ENCODE measurements at places on chromosomes 13 and 19.
A peak's percentile ranks its signal among the peaks of the same experiment; 100 is the strongest.

DNA sequence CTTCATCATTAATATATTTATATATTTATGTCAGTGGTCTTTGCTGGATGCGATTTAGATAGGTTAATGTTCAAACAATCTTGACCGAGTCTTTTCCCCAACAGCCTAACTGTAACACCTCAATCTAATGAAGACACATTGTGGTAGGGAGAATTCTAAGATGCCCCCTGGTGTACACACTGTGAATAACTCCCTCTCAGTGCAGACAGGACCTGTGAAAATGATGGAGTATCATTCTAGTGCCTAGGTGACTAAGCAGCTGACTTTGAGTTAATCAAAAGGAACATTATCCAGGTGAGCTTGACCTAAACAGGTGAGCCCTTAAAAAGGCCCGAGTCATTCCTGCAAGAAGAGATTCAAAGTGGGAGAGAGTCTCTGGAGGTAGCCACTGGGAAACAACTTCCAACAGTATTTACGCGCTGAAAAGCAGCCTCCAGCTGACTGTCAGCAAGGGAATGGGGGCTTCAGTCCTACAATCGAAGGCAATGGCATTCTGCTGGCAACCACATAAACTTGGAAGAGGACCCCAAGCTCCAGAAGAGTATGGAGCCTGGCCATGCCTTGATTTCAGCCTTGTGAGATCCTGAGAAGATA, 28.0 kb upstream of the KBTBD7 start:
- no peak overlapping the region for H3K27ac ChIP-seq
- peak; percentile 66 for DNase-seq
- no peak overlapping the region for H3K4me3 ChIP-seq
- no peaks in the 10 kb centered on the region for H3K27me3 ChIP-seq

- peaks cover 16% of the 10 kb centered on the region for H3K27me3 ChIP-seq
- peaks cover 3% of the 10 kb centered on the region for H3K4me1 ChIP-seq
- H3K27ac ChIP-seq: no peak overlapping the region
- H3K36me3 ChIP-seq: no peaks in the 10 kb centered on the region
- DNase-seq: no peak
These were observed 103.8 kb upstream of the SPATA13 start for GRCh38 chr13:24056616-24057137.

GRCh38 chr19:5246554-5247155, 94.0 kb downstream of the PTPRS start:
- H3K27me3 ChIP-seq: no peaks in the 10 kb centered on the region
- no peaks in the 10 kb centered on the region for H3K36me3 ChIP-seq
- no peak overlapping the region for H3K27ac ChIP-seq
- H3K4me3 ChIP-seq: no peak overlapping the region
- DNase-seq: no peak

- peaks cover 4% of the 10 kb centered on the region for H3K27me3 ChIP-seq
- no peak for DNase-seq
- no peak overlapping the region for H3K4me3 ChIP-seq
- H3K27ac ChIP-seq: no peak overlapping the region
These were observed 187.3 kb downstream of the NUFIP1 start for GRCh38 chr13:44801990-44802389.

- peaks cover 44% of the 10 kb centered on the region for H3K4me1 ChIP-seq
- peak overlapping the region; percentile 99 for H3K27ac ChIP-seq
- peak; percentile 82 for DNase-seq
- H3K4me3 ChIP-seq: peak overlapping the region; percentile 99
- H3K27me3 ChIP-seq: peaks cover 15% of the 10 kb centered on the region
These were observed 4.8 kb downstream of the IER2 start for GRCh38 chr19:13154911-13155471.

DNA sequence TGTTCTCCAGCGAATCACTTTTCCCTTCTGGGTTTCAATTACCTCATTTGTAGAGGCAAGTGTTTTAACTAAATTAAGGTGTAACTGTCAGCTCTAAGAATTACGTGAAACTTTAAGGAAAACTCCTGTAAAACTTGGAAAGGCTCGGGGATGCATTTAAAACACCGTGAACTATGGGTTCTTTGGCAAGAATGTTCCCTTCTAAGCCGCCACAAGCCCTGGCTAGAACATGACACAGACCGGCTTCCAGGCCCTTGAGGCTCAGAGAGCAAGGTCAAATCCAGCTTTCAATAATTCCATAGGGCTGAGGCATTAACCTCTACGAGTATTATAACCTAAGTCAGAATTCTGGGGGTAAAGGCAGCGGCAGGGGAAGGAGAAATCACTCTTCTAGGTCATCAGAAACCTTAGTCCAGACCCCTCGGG, 685 bp downstream of the VWA8 start:
- DNase-seq: no peak
- peak overlapping the region; percentile 93 for H3K4me3 ChIP-seq
- H3K36me3 ChIP-seq: peaks cover 6% of the 10 kb centered on the region

- no peak overlapping the region for H3K27ac ChIP-seq
- no peak overlapping the region for H3K4me3 ChIP-seq
- no peaks in the 10 kb centered on the region for H3K4me1 ChIP-seq
- no peak for DNase-seq
- no peaks in the 10 kb centered on the region for H3K36me3 ChIP-seq
- no peaks in the 10 kb centered on the region for H3K27me3 ChIP-seq
These were observed 30.4 kb downstream of the NOTCH3 start for GRCh38 chr19:15170345-15170744.

- peaks cover 80% of the 10 kb centered on the region for H3K4me1 ChIP-seq
- DNase-seq: peak; percentile 74
- peaks cover 6% of the 10 kb centered on the region for H3K36me3 ChIP-seq
- H3K27me3 ChIP-seq: peaks cover 21% of the 10 kb centered on the region
- H3K4me3 ChIP-seq: peak overlapping the region; percentile 38
These were observed 3.3 kb upstream of the NAPA start for GRCh38 chr19:47518139-47518538.

- no peak overlapping the region for H3K4me3 ChIP-seq
- no peaks in the 10 kb centered on the region for H3K36me3 ChIP-seq
- no peaks in the 10 kb centered on the region for H3K27me3 ChIP-seq
- H3K27ac ChIP-seq: no peak overlapping the region
- H3K4me1 ChIP-seq: peaks cover 16% of the 10 kb centered on the region
- no peak for DNase-seq
These were observed 261.5 kb upstream of the STARD13 start for GRCh38 chr13:33547035-33547434.

- peaks cover 37% of the 10 kb centered on the region for H3K4me1 ChIP-seq
- no peak for DNase-seq
- H3K4me3 ChIP-seq: no peak overlapping the region
- peak overlapping the region; percentile 49 for H3K27ac ChIP-seq
- H3K36me3 ChIP-seq: no peaks in the 10 kb centered on the region
These were observed 703 bp upstream of the CILP2 start for GRCh38 chr19:19537075-19538048.

GRCh38 chr13:35716729-35717128, 240.2 kb upstream of the MAB21L1 start:
- H3K27me3 ChIP-seq: peaks cover 10% of the 10 kb centered on the region
- no peaks in the 10 kb centered on the region for H3K36me3 ChIP-seq
- no peaks in the 10 kb centered on the region for H3K4me1 ChIP-seq
- H3K4me3 ChIP-seq: no peak overlapping the region
- no peak for DNase-seq

DNA sequence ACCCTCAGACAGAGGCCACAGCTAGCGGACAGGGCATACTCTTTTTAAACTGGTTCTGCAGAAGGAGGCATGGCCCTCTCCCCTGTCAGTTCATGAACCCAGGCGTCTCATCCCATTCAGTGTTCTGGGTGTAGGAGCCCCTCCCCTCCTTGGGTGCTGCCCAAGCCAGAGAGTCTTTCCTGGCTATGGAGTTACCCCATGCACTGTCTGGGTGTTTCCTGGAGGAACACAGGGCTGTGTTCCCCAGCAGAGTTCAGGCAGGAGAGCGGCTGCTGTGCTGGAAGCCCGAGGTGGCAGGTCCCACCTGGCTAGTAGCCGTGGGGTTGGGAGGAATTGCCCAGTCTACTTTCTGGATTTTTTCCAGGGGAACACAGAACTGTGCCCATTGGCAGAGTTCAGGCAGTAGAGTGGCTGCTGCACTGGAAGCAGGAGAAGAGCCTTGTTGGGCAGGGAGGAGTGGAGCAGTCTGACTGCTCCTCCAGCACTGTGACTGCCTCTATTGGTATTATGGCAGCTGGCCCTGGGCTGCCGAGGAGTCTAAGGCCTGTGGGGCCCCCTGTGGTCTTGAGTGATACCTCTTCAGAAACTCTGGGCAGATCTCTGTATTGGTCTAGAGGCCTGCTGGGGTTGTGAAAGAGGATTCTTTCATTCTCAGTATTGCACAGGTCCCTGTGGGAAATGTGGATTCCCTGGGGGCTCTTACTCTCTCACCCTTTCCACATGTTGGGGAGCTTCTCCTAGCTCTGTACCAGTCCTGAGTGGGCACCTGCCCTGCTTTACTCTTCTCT, 168.3 kb downstream of the PCDH20 start:
- no peak overlapping the region for H3K27ac ChIP-seq
- H3K4me1 ChIP-seq: no peaks in the 10 kb centered on the region
- no peaks in the 10 kb centered on the region for H3K36me3 ChIP-seq
- H3K27me3 ChIP-seq: no peaks in the 10 kb centered on the region
- no peak for DNase-seq

DNA sequence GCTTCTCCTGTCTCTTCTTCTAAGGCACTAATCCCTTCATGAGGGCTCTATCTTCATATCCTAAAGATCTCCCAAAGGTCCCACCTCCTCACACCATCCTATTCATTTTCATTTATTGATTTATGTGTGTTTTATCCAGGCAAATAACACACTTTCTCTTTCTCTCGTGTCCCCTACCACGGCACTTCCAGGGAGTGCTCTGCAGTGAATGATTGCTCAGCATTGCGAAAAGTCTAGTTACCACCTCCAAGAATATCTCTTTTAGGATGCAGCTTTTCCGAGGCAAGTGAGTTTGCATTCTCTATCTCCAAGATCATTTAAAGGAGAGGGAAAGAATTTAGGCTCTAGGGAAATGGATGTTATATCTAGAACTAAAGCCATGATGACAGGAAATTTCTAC, 101.7 kb downstream of the MIPEP start:
- H3K36me3 ChIP-seq: no peaks in the 10 kb centered on the region
- no peak for DNase-seq
- H3K4me3 ChIP-seq: no peak overlapping the region
- no peaks in the 10 kb centered on the region for H3K27me3 ChIP-seq
- H3K27ac ChIP-seq: no peak overlapping the region
- H3K4me1 ChIP-seq: no peaks in the 10 kb centered on the region

DNA sequence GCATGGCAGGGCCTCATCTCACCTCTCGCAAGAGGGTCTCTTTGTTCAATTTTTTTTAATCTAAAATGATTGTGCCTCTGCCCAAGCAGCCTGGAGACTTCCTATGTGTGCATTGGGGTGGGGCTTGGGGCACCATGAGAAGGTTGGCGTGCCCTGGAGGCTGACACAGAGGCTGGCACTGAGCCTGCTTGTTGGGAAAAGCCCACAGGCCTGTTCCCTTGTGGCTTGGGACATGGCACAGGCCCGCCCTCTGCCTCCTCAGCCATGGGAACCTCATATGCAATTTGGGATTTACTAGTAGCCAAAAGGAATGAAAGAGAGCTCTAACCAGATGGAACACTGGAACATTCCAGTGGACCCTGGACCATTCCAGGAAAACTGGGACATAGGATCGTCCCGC, 8.0 kb downstream of the FXYD3 start:
- no peak overlapping the region for H3K27ac ChIP-seq
- H3K4me3 ChIP-seq: peak overlapping the region; percentile 70
- peaks cover 41% of the 10 kb centered on the region for H3K27me3 ChIP-seq
- H3K36me3 ChIP-seq: no peaks in the 10 kb centered on the region

DNA sequence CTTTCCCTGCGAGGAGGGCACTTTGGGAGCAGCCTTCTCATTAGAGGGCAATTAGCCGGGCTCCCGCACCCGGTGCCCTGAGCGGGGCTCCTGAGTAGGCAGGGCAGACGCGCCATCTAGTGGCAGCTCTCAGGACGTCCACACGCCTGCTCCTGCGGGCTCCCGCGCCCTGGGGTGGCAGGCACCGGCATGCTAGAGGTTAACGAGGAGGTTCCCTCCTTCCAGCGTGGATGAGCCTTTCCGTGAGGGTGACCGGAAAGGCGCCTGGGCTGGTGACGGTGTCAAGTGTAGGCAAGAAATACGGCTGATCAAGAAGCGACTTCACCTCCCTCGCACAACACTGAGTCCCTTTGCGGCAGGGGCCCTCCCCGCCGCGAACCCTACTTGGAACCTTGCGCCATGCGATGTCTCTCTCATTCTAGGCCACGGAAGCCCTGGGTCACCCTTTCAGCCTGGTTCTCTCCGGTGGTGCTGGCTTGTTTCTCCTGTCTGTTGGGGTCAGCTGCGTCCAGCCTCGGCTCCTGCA, 67.7 kb downstream of the ALOX5AP start:
- H3K4me3 ChIP-seq: peak overlapping the region; percentile 41
- H3K27me3 ChIP-seq: peaks cover 21% of the 10 kb centered on the region
- H3K27ac ChIP-seq: no peak overlapping the region
- peaks cover 16% of the 10 kb centered on the region for H3K4me1 ChIP-seq
- peak; percentile 85 for DNase-seq

Measured in activated naive CD4-positive, alpha-beta T cell treated with anti-CD3 and anti-CD28 coated beads, Interleukin-2, amount 10 ng/mL, durations not matched to agents 7 days and 5 days (primary cell).